ENCODE measurements at places on chromosomes 16 and 17. TPM values are rescaled to one million over a fixed set of nuclear protein-coding genes. Genes with fewer than 3 reads are reported as not detected.

Gene KIF18B
- 1.4 TPM for total RNA-seq

Gene IGSF6
- total RNA-seq: 35.7 TPM

Gene TM4SF5
- not detected for total RNA-seq

Gene CFAP97D1
- 0.06 TPM for total RNA-seq

Gene NOD2
- total RNA-seq: 14.1 TPM

All from lung (tissue), 17 donors.